H9 (cell line): ENCODE measurements at places on chromosomes 16 and 17. TPM values are rescaled to one million over a fixed set of nuclear protein-coding genes. Genes with fewer than 3 reads are reported as not detected.
A peak's percentile ranks its signal among the peaks of the same experiment; 100 is the strongest.

- H3K4me3 ChIP-seq = peak overlapping the region; percentile 94
- no peak overlapping the region for H3K27ac ChIP-seq
- peaks cover 39% of the 10 kb centered on the region for H3K36me3 ChIP-seq
- no peak for DNase-seq
These were observed 487 bp downstream of the RANBP10 start for GRCh38 chr16:67805718-67806427.

DNA sequence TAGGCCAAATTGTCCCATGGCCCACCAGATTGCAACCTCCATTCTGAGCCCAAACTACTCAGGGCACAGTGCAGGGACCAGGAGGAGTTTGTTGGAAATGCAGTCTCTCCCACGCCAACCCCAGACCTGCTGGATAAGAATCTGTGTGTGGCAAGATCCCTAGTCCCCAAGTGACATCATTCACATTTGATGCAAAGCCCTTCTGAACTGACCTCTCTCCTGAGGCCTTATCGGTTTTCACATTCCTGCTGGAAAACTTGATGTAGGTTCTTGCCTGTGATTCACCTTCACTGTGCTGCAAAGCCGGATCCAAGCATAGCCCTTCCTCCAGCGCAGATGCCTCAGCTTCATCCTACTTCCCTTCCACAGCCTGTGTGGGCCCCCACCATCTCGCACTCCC is 6.6 kb upstream of the SHCBP1 start:
- no peaks in the 10 kb centered on the region for H3K27me3 ChIP-seq
- DNase-seq = no peak
- H3K4me1 ChIP-seq = no peaks in the 10 kb centered on the region

- no peaks in the 10 kb centered on the region for H3K27me3 ChIP-seq
- no peak for DNase-seq
- no peak overlapping the region for H3K4me3 ChIP-seq
- H3K36me3 ChIP-seq = no peaks in the 10 kb centered on the region
- no peaks in the 10 kb centered on the region for H3K4me1 ChIP-seq
These were observed 111.0 kb upstream of the TNRC6C start for GRCh38 chr17:77847221-77848085.

The OR2C1 gene
- not detected in 2 replicates for total RNA-seq

The PRDM7 gene
- not detected in 2 replicates for total RNA-seq
